ENCODE measurements at places on chromosomes 7 and 10.

DNA sequence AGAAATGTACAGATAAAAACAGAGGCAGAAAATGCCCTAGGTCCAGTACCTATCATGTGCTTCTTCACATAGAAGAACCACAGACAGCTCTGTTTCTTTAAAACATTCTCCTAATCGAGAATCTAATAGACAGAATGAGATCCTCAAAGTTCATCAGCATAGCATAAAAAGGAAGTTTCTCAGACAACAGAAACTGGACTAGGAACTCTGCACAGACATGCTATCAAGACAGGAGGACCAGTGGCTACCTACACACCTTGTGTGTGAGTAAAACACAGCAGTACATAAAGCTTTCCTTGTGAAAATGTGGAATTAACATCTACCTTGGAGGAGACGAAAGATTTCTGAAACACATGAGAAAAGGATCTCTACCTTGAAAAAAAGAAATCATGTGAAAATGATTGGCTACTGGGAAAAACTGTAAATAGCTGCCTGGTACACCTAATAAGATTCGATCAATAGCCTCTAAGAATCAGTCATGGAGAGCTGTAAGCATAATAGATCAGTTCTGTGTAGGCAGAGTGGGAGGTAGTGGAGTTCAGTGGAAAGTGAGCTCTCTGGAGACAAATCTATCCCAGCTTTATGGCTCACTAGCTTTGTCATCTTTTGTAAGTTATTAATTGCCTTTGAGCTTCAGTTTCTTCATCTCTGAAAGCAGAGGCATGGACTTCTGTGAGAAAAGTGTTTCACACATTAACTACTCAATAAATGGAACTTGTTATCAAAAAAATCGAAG lies 26.7 kb downstream of the ELAPOR2 start:
- DNase-seq, result no peak

- no peak for DNase-seq
These were observed 26.4 kb upstream of the ADO start for GRCh38 chr10:62778125-62778524.

- DNase-seq, result peak; percentile 54
These were observed 84.0 kb downstream of the GATA3 start for GRCh38 chr10:8138471-8138870.

DNA sequence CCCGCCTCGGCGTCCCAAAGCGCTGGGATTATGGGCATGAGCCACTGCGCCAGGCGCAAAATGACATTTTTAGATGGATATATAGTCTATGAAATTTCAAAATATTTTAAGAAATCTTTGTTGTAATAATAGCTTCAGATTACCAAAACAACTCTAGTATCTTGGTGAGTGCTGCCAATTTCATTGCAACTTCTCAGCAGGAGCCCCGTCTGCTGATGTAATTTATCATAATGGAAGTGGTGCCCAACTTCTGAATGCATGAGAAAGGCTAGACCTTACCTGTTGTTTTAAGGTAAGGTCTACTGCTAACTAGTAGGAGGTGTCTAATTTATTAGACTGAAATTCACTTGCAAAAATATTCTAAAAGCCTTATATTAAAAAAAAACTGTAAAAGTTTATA lies 20.0 kb downstream of the PDSS1 start:
- DNase-seq, result no peak

GRCh38 chr10:78768876-78769275 lies 299.9 kb upstream of the ZMIZ1 start:
- no peak for DNase-seq

DNA sequence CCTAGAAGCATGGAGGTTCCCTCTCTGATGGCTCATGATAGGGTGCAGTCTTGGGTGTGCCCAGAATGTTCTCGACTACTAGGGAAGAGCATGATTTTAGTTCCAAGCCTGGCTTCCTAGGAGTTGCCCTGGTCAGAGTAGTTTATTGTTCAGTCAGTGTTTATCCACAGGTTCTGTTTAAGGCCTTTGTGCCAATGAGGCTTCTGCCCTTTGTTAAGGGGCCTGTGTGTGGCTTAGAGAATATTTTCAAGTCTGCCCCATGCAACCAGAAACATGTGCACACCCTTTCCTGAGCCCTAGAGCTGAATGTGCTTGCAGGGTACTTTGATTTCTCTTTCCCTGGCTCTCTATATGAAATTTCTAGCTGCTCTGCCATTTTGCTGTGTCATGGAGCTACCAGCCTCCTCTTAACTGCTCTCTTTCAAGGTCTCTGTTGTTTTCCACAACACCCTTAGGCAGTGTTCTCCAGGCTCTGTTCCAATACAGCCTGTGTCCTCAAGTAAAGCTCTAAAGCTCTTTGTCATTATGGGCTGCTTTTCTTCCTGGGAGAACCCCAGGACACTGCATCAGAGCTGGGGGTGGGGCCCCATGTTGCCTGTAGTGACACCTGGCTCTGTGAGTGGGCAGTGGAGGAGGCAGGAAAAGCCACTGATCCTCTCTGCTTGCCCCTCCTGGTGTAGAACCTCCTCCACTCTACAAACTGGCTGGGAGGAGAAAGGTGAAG lies 34.1 kb upstream of the TSPAN33 start:
- DNase-seq, result no peak

DNA sequence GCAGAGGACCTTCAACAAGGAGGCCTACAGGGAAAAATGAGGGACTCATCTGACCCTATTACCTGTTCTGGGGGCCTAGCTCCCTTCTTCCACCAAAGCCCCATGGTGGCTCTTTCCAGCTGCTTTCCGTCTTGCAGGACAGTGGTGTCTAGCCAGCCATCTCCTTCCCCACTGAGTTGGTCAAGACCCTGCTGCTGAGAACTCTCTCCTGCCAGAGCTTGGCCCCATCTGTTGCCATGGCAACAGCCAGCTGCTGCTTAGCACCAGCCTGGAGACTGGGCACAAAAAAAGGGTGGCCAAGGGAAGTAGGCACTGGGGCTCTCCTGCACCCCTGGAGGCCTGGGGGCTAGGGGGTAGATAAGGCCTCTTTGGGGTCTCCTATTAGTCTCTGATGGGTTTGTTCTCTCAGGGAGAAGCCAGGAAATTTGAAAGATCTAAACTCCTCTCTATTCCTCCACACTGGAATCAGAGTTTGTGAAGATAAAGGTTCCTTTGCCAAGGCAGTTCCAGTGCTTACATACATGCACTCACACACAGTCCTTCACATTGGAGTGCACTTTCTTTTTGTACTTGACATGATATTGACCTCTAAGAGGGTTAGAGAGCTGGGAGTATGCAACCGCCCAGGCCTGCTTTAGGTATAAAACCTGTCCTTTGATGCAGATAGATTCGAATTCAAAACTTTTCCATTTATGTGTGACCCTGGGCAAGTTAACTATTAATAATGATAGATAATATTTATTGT lies 15.8 kb downstream of the TSPAN33 start:
- DNase-seq, result no peak
